Urothelium cell line (cell line): ENCODE measurements at places on chromosomes 3 and 15.
A peak's percentile ranks its signal among the peaks of the same experiment; 100 is the strongest.

GRCh38 chr3:142947352-142947751 is 16.1 kb downstream of the PAQR9 start:
- DNase-seq: no peak

DNA sequence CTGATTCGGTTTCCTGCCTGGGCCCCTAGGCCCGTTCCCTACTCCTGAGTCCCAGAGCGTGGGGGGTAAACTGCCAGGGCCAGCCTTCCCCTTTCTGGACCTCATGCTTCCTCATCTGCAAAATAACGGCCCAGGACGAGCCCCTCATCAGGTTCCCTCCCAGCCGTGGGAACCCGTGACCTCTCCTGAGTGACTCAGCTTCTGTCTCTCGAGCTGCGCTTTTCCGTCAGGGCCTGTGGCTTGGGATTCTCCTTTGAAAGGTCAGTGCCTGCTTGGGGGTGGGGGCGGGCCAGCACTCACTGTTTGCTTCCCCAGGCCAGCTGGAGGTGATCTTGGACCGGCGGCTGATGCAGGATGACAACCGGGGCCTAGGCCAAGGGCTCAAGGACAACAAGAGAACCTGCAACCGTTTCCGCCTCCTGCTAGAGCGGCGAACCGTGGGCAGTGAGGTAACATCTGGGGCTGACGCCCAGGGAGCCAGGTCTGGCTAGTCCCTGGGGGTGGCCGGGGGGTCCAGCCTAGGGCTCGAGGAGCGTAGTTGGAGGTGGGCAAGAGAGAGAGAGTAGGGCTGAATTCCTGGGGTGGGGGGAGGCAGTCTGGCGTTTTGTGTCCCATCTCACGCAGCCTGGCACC is 12.8 kb downstream of the MAN2A2 start:
- DNase-seq: no peak

DNA sequence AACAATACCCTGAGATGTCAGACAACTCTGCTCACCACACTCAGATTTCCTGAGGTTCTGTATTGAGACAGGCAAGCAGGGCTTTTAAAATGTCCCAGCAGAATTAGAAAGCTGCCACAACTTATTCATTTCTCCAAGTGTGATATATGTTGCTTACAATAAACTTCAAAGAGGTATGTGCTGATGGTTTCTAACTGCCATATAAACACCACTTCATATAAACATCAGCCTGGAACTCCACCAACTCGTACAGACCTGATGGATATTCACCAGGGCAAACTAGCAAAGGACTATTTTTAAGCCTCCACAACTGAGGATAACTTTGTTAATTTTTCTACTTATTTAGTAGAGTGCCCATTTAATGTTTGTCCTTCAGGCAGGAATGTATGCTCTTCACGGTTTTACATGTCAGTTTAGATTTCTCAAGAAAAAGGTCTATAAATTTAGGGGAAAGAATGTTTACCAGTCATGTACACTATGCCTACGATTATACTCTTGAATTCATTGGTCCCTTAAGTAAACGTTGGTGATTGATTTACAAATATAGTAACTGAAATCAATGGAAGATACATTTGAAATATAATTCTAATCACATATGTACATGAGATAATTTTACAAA is 109.6 kb upstream of the ABI3BP start:
- DNase-seq: no peak

DNA sequence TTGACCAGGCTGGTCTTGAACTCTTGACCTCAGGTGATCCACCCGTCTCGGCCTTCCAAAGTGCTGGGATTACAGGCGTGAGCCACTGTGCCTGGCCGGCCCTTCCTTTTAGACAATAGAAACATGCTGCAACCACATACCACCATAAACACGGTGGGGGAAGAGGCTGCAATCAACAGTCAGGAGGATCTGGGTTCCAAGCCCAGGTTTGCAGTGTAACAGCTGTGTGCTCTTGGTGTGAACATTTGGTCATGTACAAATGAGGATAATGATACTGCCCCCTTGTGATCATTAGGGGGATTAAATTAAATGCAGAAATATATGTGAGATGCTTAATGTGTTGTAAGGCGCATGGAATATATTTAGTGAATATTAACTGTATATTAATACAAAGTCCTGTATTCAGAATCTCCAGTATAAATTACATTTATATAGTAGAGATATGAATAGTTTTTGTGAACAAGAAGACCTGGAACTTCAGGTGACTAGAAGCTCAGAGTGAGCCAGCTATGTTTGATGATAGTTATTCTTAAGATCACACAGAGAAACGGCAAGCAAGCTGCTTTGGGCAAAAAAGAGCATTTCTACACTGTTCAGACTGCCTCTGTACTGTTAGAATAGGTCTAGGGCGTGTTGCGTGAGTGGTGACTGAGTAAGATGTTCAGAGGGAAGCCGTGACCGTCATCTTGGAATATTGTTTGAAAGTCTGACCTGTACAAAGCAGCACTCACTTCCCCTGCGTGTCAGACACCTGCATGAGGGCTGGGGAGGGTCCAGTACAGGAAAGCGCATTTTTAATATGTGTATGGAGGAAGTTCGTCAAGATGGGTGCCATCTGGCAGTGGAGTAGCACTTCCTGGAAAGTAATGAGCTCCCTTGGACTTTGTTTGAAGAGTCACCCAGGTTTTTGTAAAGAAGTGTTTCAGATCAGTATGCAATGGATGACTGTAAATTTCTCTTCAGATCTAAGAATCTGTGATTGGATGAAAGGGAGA is 125.8 kb downstream of the PGPEP1L start:
- peak; percentile 43 for DNase-seq

DNA sequence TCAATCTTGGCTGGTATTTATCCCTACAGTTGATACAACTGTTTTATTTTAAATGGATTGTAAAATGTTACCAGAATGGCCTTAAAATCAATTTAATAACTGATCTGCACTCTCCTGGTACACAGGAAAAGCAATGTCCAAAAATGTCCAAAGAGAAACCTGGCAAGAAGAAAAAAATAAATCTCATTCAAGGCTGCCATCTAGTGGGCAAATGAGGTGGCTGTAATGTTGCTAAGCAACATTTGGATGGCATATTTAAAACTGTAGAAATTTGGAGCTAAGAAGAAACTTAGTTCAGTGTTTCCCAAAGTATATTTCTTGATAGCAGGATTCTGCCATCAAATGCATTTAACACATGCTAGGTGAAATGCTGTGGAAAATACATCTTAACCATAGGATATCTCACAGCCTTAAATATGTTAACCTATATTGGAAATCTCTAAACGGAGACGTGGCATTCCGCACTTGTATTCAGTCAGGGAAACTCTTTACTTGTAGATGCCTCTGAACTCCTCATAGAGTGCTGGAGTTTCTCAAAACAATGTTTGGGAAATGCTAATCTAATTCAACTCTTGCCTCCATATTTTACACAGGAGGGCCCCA is 216.8 kb downstream of the ERC2 start:
- peak; percentile 44 for DNase-seq

DNA sequence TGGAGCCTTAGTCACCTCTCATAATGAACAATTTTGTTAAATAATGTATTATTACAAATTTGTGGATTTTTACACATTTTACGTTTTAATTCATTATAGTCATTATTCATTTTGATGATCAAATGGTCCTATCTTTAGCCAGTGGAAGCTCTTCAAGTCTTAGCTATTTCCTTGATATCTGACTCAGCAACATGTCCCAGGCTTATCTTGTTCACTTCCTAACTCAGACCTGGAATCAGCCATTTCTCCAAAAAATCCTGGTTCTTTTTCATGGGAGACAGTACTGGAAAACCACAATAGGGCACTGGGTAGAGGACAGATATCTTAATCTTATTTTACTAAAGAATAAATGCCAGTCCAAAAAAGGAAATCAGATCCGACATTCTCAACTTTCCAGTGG is 56.4 kb downstream of the RYK start:
- no peak for DNase-seq

- DNase-seq: no peak
Measured at GRCh38 chr3:31268868-31269267, 263.9 kb upstream of the STT3B start.

DNA sequence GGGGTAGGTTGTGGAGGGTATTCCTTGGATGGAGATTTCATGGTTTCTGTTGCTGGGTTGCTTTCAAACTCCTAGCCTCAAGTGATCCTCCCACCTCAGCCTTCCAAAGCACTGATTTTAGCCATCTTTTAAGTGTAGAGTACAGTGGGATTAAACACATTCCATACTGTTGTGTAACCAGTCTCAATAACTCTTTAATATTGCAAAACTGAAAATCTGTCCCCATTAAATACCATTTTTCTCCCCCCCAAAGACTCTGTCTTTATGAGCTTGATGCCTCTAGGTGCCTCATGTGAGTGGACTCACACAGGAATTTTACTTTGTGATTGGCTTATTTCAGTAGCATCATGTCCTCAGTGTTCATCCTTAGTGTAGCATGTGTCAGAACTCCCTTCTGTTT is 74.7 kb upstream of the ATP10A start:
- DNase-seq: no peak

DNA sequence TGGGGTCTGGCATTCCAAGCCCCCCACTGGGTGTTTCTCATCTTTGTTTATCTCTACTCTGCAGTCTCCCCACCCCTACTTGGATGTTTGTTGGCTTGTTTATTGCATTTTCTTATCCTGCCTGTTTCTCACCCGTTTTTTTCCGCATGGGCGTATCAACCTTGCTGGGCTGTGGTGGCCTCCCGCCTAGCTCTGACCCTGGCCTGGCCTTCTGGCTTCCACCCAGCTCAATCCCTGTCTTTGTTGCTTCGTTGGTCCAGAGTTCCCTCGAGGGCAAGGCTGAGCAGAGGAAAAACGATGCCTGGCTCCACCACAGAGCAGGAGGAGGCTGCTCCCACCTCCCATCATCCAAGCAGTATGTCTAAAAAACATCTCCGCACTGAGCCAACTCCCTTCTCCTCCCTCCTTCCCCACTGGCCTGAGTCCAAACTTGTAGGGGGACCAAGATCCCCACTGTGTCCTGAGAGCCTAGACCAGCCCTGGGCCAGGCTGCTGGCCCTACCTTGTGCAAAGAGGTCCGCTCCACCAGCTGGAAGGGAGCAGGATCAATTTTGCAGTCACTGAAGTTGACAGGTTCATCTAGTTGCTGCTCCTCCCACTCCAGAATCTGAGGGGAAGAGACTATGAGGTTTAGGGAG is 9.8 kb downstream of the CLCN2 start:
- no peak for DNase-seq

DNA sequence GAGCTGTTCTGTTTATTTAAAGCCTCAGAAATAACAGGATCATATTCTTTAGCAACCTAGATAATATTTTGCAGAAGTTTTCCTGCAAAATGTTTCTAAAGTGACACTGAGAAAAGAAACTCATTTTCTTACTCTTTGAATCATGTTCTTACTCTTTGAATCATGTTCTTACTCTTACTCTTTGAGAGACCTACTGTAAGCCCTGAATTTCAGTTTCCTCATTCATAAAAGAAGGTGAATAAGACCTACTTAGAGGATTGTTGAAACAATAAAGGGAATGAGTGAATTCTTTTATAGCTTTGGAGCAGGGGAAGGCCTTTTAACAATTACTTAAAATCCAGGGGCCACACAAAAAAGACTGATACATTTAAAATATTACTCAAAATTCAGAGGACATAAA is 221.7 kb upstream of the CMC1 start:
- no peak for DNase-seq

GRCh38 chr15:101138913-101139880 is 112.7 kb downstream of the CHSY1 start:
- DNase-seq: peak; percentile 41

GRCh38 chr3:42024591-42025351 is 62.9 kb upstream of the ULK4 start:
- no peak for DNase-seq

DNA sequence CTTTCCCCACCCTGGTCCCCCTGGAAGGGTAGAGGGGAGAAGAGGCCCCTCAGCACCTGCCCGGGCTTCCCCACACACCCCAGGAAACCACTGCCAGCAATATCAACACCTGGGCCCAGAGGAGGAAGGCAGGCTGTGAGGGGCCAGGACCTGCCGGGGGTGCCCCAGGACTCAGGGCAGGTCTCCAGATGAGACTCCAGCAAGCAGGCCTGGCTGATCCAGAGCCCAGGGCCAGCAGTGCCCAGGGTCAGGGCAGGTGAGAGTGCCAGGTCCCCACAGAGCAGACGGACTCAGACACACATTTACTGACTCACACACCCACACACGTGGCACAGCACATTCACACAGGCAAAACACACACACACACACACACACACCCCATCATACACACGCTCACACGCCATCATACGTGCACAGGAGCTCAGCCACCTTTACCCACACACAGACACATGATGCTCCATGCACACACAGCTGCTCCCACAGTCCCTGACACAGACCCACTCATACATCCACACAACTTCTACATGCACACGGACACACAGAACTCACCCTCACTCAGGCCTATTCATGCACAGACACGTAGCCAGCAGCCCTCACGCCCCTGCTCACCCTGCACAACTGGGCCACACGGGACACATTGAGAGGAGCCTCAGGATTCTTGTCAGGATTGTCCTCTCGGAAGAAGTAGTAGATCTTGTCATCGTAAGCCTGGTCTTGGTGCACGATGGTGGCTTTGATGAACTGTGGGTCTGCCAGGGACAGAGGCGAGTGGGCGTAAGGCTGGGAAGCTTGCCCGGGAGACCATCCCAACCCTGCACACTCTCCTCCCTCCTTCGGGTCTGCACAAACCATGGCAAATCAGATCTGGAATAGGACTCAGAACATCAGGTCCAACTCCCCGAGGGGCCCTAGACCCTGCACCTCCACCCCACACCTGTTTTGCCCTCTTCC is 17.5 kb downstream of the SEMA7A start:
- DNase-seq: no peak

- no peak for DNase-seq
Measured at GRCh38 chr3:196700801-196701200, 11.2 kb downstream of the CEP19 start.

GRCh38 chr3:130539005-130539404 is 22.0 kb downstream of the COL6A6 start:
- DNase-seq: peak; percentile 67

- no peak for DNase-seq
Measured at GRCh38 chr3:112644453-112644852, 3.5 kb upstream of the CCDC80 start.

DNA sequence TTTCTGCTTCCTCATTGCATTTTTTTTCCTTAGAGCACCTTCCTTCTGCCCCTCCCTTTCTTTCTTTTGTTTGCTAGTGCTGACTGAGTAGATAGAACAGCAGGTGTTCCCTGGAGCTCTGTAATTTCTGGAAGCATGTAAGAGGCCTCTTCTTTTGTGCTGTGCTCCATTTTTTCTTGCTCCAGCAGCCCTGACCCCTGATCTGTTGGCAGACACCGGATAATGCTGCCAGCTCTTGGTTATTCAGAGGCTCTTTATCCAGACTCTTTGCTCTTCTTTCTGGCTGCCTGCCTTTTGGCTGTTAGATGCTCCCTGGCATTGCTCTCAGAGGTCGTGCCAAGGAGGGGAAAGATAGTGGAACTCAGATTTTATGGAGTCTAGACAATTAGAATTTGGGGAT is 104.4 kb upstream of the RBMS3 start:
- DNase-seq: no peak
